ENCODE measurements at places on chromosomes 12 and 14. TPM values are rescaled to one million over a fixed set of nuclear protein-coding genes. Genes with fewer than 3 reads are reported as not detected.
A peak's percentile ranks its signal among the peaks of the same experiment; 100 is the strongest.

The KRT85 gene
- not detected for total RNA-seq

DNA sequence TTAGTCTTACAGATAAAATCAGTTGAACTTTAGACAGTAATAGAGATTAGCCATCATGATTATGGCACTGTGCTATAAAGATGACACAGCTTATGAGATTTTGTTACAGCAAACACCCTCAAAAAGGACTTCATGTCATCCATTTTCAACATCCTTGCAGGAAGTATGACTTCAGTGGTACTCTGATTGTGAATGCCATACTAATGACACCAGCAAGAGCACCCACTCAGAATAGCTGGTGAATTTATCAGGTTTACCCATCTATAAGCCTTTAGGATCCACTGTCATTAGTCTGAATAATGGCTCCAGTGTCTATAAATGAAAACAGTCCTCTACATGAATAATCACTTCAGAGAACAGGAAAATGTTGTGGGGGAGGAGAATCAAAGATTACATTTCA lies 615.2 kb downstream of the RPS29 start:
- no peak for DNase-seq
- H3K36me3 ChIP-seq: no peaks in the 10 kb centered on the region
- no peak overlapping the region for H3K27ac ChIP-seq
- no peak overlapping the region for H3K4me3 ChIP-seq
- no peaks in the 10 kb centered on the region for H3K4me1 ChIP-seq
- no peaks in the 10 kb centered on the region for H3K27me3 ChIP-seq

DNA sequence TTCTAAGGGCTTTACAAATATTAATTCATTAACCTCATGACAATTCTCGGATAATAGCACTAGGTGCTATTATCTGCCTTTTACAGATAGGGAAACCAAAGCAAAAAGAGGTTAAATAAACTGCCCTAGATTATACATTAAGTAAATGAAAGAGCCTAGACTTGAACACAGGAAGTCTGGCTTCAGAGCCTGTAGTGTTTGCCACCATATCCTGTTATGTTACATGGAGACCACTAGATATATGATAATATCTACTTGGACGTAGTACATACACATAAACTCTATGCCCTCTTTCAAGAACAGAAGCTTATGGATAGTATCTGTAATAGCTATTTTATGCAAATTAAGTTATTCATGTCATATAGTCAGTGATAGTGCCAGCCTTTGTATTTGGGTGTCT lies 16.9 kb upstream of the MYF6 start:
- H3K36me3 ChIP-seq: no peaks in the 10 kb centered on the region
- H3K27me3 ChIP-seq: no peaks in the 10 kb centered on the region
- DNase-seq: no peak
- no peak overlapping the region for H3K4me3 ChIP-seq

DNA sequence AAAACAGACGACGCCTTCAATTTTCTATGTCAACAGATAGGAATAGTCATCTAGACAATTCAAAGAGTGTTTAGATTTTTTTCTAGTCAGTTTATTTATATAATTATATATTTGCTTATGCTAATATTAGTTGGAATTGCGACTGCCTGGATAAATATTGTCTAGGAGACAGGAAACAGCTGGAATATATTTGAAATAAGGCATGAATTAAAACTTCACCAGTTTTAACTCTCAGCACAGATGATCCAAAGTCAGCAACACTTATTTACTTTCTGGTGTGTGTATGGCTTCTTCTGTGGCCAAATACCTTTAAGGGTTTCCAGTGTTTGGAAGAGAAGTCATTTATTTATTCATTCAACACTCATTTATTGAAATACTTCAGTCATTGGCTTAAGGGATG lies 1215.4 kb upstream of the USP15 start:
- H3K27me3 ChIP-seq: no peaks in the 10 kb centered on the region
- no peaks in the 10 kb centered on the region for H3K36me3 ChIP-seq
- DNase-seq: no peak
- no peak overlapping the region for H3K4me3 ChIP-seq
- H3K27ac ChIP-seq: no peak overlapping the region
- H3K4me1 ChIP-seq: no peaks in the 10 kb centered on the region

- H3K27me3 ChIP-seq: no peaks in the 10 kb centered on the region
- no peak overlapping the region for H3K4me3 ChIP-seq
- no peak for DNase-seq
- no peaks in the 10 kb centered on the region for H3K4me1 ChIP-seq
- no peak overlapping the region for H3K27ac ChIP-seq
Observed at GRCh38 chr14:95784137-95784536, 70.2 kb upstream of the TCL1A start.

The DEGS2 gene
- not detected for total RNA-seq

- H3K4me3 ChIP-seq: no peak overlapping the region
- H3K27ac ChIP-seq: peak overlapping the region; percentile 6
- peak; percentile 29 for DNase-seq
- H3K4me1 ChIP-seq: peaks cover 35% of the 10 kb centered on the region
- H3K36me3 ChIP-seq: no peaks in the 10 kb centered on the region
- H3K27me3 ChIP-seq: no peaks in the 10 kb centered on the region
Observed at GRCh38 chr14:100406505-100407131, 83.5 kb downstream of the SLC25A47 start.

DNA sequence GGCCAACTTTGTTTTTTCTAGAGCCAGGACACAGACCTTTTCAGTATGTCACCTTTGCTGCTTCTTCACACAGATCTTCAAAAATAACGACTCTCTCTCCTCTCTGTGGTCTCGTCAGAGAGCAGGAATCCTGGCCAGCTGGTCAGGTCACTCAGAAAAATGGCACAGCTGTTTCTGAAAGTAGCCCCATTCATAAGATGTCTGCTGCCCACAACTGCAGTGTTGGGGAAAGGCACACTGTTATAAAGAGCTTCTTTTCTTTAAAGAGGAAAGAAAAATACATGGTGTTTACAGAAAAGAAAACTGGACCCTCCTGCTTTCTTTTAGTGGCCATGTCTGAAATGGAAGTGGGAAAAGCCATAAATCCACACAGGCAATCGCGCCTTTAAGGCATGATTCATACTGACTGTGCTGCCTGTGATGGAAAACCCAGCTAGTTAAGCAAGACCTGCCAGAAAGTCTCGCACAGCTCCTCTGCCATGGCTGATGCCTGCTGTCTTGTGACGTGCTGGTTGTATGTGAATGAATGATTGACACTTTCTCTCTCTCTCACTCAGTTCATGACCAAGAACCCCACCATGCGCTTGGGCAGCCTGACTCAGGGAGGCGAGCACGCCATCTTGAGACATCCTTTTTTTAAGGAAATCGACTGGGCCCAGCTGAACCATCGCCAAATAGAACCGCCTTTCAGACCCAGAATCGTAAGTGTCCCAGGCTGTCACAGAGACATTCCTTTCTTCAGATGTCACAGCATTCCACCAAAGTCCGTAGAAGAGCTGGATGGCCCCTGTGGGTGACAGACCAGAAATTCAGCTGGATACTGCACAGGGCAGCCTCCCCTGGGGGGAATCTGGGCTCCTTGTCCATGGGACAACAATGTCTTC lies 147.9 kb upstream of the HIF1A start:
- H3K27ac ChIP-seq: no peak overlapping the region
- peaks cover 85% of the 10 kb centered on the region for H3K36me3 ChIP-seq
- DNase-seq: no peak
- H3K4me3 ChIP-seq: no peak overlapping the region
- H3K27me3 ChIP-seq: no peaks in the 10 kb centered on the region
- peaks cover 13% of the 10 kb centered on the region for H3K4me1 ChIP-seq

The FZD10 gene
- total RNA-seq: not detected

All from CD4-positive, alpha-beta memory T cell (primary cell).